ENCODE measurements at places on chromosomes 5 and 9.

- peak; percentile 84 for DNase-seq
Measured at GRCh38 chr9:82923092-82923911, 139.6 kb downstream of the RASEF start.

DNA sequence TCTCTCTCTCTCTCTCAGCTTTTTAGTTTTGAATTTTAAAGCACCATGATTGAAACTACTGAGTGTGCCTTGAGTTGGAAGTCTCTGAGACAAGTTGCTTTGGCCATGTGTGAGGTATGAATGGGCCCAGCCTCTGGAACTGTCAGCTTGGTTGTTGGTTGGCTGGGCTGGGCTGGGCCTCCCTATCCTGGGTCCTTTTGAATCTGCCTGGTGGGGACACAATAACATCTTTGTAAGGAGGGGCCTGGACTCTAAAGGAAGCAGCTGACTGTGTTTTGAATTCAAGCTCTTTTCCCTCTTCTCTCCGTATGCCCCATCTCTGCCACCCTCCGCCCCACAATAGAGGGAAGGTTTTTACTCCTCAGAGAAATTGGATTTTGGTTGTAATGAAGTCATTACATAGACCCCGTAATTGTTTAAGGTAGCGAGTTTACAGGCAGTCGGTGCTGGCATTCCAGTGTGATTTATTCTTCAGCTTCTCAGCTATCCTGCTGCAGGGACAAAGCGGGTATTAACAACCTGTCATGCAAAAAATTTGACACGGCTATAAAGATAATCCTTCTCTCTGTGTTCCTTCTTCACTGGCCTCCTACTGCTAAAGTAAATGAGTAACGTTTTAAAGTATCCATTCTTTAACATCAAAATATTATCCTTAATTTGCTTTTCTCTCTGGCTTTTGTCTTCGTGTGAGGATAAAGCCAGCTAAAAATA lies 105.4 kb downstream of the DAPK1 start:
- DNase-seq, result no peak

DNA sequence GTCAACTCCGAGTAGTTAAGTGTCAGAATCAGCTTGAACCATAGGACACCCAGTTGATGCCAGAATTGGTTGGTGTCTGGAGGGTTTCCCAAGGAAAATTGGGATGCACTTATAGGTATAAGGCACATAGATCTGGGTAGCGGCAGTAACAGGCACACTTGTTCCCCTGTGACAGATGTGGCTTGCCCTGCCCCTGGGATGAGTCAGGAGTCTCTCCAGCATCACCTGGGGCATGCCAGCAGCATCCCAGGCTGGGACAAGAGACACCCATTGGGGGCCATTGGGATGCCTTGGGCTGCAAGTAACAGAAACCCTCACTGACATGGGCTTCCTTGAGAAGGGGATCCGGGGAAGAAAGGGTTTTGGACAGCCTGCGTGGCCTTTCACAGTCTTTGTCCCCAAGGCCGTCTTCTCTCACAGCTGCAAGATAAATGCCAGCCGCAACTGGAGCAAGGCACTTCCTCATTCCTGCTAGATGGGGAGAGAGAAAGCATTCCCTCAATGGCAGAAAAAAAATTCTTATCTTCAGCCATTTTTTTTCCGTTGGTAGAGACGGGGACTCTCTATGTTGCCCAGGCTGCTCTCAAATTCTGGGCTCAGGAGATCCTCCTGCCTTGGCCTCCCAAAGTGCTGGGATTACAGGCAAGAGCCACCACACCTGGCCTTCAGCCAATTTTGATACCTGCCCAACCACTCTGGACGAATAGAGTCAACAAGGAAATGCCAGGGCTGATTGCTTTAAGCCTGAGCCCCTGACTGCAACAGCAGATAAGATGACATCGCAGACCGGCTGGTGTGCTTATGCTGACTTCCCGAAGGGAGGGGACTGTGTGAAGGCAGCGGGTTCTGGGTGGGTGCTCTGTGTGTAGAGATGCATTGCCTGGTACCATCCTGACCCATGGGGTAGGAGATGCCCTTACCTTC lies 13.3 kb upstream of the RNF130 start:
- DNase-seq, result peak; percentile 63

- DNase-seq, result peak; percentile 11
Measured at GRCh38 chr9:78314953-78315870, 18.3 kb downstream of the PSAT1 start.

- DNase-seq, result no peak
Measured at GRCh38 chr9:120197605-120198004, 382.4 kb downstream of the CDK5RAP2 start.

- no peak for DNase-seq
Measured at GRCh38 chr9:69193685-69194032, 19.6 kb downstream of the TJP2 start.

GRCh38 chr9:127974001-127974768 lies 6.6 kb downstream of the EEIG1 start:
- no peak for DNase-seq

DNA sequence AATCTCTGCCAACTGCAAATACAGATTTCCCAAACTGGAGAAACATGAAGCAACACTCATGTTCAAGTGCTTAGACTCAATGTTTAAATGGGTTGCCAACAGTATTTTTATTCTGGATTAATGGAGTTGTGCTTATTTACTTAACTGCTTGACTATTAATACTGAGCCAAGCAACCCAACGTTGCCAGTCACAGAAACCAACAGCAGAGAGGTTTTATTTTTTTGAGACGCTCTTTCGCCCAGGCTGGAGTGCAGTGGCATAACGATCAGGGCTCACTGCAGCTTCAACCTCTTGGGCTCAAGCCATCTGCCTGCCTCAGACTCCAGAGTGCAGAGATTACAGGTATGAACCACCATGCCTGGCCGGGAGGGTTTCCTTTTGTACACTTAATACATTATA lies 8.5 kb upstream of the TMEM268 start:
- DNase-seq, result no peak

GRCh38 chr5:112109331-112110007 lies 309.6 kb downstream of the EPB41L4A start:
- DNase-seq, result peak; percentile 58

DNA sequence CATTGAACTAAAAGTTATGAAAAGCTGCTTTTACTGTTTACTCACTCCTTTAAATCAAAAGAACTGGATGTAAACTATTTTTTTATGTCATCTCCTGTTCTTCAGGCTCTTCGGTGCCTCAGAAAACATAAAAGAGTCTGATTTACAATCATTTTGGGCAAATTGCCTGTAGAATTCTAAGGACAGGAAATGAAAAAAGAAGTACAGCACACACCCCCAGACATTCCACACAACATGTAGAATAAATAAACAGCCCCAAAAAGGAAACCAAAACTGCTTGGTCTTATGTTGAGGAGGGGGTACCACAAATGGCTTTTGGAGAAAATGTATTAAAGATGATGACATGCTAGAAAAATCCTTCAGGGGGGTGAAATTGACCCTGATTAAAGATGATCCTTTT lies 57.2 kb downstream of the ITGA1 start:
- no peak for DNase-seq

GRCh38 chr5:21709770-21710169 lies 1143.4 kb downstream of the CDH12 start:
- no peak for DNase-seq

Measured in kidney tubule cell (primary cell).